ENCODE measurements at places on chromosomes 2 and 18.

DNA sequence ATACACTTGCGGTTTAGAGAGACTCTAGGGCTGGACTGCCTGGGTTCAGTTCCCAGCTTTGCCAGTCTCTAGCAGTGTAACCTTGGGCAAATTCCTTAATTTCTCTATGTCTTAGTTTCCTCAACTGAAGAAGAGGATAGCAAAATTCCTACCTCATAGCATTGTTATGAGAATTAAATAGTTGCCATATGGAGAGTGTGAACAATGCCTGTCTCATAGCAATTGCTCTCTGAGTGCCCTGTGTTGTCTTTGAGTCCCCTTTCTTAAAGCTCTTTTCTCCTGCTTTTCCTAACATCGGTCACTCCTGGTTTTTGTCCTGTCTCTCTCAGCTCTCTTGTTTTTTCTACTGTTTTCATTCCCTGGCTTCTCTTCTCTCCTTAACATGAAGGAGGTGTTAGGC is 116.8 kb upstream of the ALPP start:
- DNase-seq = no peak
- no peak overlapping the region for H3K27ac ChIP-seq
- no peaks in the 10 kb centered on the region for H3K27me3 ChIP-seq
- no peaks in the 10 kb centered on the region for H3K4me1 ChIP-seq
- H3K4me3 ChIP-seq = no peak overlapping the region

DNA sequence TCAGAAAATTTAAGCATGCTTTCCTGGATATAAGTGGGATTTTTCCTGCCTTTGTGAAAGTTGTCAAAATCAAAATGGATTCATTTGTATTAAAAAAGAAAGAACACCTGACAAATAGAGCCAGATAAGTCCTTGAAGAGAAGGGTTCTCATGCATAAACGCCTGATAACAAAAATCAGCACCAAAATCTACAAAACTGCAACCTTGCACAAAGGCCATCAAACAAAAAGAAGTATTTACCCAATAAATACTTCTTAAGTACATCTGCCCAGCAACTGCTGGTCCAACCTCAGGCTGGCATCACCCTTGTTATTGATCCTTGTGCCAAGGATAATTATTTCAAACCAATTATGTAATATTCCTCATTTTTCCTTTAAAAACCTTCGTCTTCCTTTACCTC is 315.9 kb downstream of the GPD2 start:
- DNase-seq = no peak
- no peak overlapping the region for H3K4me3 ChIP-seq
- no peak overlapping the region for H3K27ac ChIP-seq
- no peaks in the 10 kb centered on the region for H3K4me1 ChIP-seq

GRCh38 chr2:55038428-55038827 is 11.8 kb downstream of the RTN4 start:
- H3K36me3 ChIP-seq = peaks cover 44% of the 10 kb centered on the region
- no peaks in the 10 kb centered on the region for H3K27me3 ChIP-seq
- no peak overlapping the region for H3K4me3 ChIP-seq

- no peaks in the 10 kb centered on the region for H3K4me1 ChIP-seq
- H3K27ac ChIP-seq = no peak overlapping the region
- H3K36me3 ChIP-seq = no peaks in the 10 kb centered on the region
- H3K27me3 ChIP-seq = peaks cover 2% of the 10 kb centered on the region
- no peak overlapping the region for H3K4me3 ChIP-seq
- DNase-seq = no peak
These were observed 218.2 kb downstream of the RBM43 start for GRCh38 chr2:151043484-151043883.

GRCh38 chr2:169260246-169260645 is 102.1 kb downstream of the LRP2 start:
- no peak for DNase-seq
- H3K27ac ChIP-seq = no peak overlapping the region
- no peaks in the 10 kb centered on the region for H3K36me3 ChIP-seq
- no peak overlapping the region for H3K4me3 ChIP-seq

GRCh38 chr2:179440642-179441251 is 176.1 kb upstream of the SESTD1 start:
- H3K36me3 ChIP-seq = no peaks in the 10 kb centered on the region
- DNase-seq = no peak
- no peak overlapping the region for H3K27ac ChIP-seq
- H3K27me3 ChIP-seq = peaks cover 9% of the 10 kb centered on the region
- H3K4me3 ChIP-seq = no peak overlapping the region
- no peaks in the 10 kb centered on the region for H3K4me1 ChIP-seq

DNA sequence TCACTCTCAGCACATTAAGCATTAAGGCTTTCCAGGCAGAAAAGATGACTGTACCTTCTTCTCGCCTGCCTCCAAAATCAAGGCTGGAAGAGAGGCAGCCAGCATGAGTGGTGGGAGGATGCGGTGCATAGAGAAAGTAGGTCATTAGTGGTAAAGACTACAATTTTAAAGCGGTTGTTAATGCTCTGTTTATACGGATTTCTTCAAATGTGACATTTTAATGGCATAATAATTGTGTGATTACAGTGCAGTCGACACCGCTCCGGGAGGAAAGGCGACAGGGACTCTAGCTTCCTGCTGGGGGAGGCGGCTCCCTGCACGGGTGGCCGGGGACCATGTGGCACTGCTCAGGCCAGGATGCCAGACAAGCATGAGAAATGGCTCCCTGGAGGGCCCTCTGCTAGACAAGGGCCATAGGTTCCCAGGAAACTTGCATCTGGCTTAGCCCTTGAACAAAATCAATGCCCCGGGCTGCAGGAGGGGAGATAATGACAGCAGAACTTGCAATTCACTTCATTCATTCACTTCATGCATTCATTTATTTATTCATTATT is 129.6 kb downstream of the GALNT14 start:
- H3K4me3 ChIP-seq = no peak overlapping the region
- H3K36me3 ChIP-seq = no peaks in the 10 kb centered on the region
- H3K4me1 ChIP-seq = no peaks in the 10 kb centered on the region
- DNase-seq = no peak

DNA sequence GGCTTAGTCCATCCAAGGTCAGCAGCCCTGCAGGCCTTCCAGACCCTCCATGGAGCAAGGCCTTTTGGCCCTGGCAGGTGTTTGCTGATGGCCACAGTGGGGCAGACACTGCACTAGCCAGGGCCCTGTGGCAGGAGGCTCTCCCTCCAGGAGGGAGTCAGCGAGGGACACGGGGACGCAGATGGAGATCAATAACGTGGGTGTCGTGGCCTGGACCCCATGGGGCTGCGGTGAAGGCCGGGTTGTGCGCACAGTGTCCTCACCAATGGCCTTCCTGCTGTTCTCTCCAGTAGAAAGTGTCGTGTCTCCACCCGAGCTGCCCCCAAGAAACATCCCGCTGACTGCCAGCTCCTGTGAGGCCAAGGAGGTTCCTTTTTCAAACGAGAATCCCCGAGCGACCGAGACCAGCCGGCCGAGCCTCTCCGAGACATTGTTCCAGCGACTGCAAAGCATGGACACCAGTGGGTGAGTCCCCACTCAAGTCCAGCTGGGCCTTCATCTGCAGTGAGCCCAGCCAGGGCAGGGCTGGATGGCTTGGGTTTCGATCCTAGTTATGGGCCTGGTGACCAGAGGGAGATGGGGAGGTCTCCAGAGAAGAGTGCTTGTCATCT is 65.4 kb downstream of the INPP5D start:
- H3K4me1 ChIP-seq = peaks cover 13% of the 10 kb centered on the region
- H3K4me3 ChIP-seq = no peak overlapping the region
- H3K36me3 ChIP-seq = peaks cover 48% of the 10 kb centered on the region
- no peak overlapping the region for H3K27ac ChIP-seq
- H3K27me3 ChIP-seq = no peaks in the 10 kb centered on the region

DNA sequence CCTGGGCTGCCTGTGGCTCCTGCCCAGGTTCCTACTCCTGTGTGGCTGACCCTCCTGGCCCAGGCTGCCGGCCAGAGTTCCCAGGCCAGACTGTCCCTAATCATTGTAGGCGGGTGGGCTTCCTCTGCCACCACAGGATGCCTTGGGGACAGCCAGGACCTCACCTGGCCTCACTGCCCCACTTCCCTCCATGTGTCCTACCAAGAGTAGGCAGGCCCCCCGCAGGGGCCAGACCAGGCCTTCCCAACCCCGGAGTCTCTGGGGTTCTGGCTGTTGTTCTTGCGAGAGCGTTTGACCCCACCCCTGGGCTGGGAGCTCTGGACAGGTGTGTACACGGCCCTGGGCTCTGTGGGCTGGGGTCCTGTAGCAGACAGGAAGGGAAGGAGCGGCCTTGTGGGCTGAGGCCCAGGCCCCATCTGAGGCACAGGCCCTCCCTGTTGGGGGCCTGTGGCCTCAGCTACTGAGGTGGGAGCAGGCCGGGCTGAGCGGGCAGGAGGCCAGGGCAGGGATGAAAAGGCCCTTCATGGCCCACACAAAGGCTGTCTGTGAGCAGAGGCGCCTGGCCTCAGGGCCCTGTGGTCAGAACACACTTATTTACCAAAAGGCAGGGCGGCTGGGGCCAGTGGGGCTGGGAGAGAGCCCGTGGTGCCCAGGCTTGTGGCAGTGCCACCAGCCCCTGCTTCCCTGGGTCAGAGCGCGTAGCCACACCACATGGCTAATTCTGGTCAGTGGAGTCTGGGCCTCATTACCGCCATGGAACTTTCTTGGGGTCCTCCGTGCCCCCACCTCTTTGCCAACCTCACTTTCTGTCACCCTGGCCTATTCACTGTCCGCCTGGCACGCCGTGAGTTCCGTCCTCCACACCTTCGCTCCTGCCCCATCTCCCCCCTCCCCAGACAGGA is 2.0 kb downstream of the SNORC start:
- peaks cover 5% of the 10 kb centered on the region for H3K4me1 ChIP-seq
- H3K4me3 ChIP-seq = no peak overlapping the region
- peaks cover 8% of the 10 kb centered on the region for H3K27me3 ChIP-seq
- H3K27ac ChIP-seq = no peak overlapping the region

DNA sequence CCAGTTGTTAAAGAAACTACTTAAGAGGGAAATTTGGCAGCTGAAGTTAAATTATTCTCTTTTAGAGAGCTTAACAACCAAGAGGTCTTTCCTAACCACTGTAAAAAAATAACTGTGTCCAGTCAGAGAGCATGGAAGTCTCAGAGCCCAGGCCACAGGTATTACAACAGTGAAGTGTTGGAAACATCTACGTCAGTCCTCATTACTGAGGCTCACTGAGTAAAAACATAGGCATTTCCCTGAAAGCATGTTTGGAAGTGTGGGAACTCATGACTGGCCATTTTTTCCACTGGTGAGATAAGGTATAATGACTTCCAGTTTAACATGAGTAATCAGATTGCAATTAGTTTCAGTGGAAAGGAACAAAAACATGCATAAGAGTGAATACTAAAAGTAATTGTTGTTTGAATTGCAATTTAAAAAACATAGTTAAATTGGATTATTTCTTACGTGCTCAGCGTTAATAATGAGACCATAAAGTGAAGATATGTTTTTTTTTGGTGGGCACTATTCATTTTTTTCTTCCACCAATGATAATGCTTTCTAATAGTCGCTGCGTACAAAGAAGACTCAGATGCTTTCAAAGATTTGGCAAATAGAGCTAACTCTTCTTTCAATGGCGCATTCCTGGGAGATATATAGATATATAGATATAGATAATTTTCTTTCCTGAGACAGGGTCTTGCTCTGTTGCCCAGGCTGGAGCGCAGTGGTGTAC is 60.8 kb downstream of the EFEMP1 start:
- H3K36me3 ChIP-seq = no peaks in the 10 kb centered on the region
- H3K27ac ChIP-seq = no peak overlapping the region
- no peaks in the 10 kb centered on the region for H3K27me3 ChIP-seq
- H3K4me1 ChIP-seq = no peaks in the 10 kb centered on the region
- no peak for DNase-seq
- H3K4me3 ChIP-seq = no peak overlapping the region

DNA sequence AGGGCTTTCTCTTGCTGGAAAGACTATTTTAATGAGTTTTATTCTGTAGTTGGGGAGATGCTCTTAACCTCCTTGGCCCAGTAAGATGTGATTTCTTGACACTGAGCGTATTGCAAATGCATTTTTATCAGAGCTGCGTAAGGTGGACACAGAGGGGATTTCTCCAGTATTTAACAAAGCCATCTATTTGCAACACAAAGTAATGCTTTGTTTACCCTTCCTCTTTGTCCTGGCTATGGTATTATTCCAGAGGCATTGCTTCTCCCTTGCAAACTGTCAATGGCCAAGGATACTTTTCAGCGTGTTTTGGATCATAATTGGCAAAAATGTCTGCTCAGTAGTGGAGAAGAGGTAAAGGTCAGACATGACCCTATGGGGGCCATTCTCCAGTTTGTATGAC is 90.8 kb upstream of the PIK3C3 start:
- peaks cover 6% of the 10 kb centered on the region for H3K27me3 ChIP-seq
- H3K4me1 ChIP-seq = no peaks in the 10 kb centered on the region
- no peak overlapping the region for H3K4me3 ChIP-seq
- DNase-seq = no peak
- no peaks in the 10 kb centered on the region for H3K36me3 ChIP-seq

DNA sequence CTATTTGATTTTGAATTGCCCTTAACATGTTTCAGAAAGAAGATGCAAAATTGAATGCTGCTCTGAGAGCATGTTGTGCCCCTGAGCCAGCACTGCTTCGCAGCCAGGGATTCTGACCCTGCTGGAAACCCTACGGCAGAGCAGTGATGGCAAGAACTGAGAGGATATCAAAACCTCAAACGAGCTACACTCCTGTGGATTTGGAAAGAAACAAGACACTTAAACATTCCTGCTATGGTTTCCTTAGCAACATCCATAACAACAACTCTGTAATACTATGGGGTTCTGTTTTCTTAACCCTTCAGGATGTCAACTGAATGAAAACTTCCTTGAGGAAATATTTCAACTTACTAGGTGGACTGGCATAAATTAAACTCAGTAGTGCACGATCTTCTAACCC is 649.1 kb downstream of the NYAP2 start:
- H3K4me3 ChIP-seq = no peak overlapping the region
- no peak overlapping the region for H3K27ac ChIP-seq
- no peaks in the 10 kb centered on the region for H3K27me3 ChIP-seq
- no peaks in the 10 kb centered on the region for H3K4me1 ChIP-seq

DNA sequence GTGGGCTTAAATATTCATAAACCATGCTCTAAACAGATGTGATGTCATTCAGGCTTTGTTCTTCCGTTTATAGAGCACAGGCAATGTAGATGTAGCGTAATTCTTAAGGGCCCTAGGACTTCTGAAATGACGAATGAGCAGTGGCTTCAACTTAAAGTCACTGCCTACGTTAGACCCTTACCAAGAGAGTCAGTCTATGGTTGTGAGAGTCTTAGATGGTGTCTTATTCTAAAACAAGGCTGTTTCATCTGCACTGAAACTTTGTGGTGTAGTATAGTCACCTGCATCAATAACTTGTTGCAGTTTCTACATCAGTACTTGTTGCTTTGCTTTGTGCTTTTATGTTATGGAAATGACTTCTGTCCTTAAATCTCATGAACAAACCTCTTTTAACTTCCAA is 56.0 kb downstream of the PIK3C3 start:
- H3K4me1 ChIP-seq = no peaks in the 10 kb centered on the region
- H3K27me3 ChIP-seq = no peaks in the 10 kb centered on the region
- peaks cover 35% of the 10 kb centered on the region for H3K36me3 ChIP-seq
- no peak overlapping the region for H3K4me3 ChIP-seq

Data from activated naive CD8-positive, alpha-beta T cell treated with anti-CD3 and anti-CD28 coated beads, Interleukin-2, amount 10 ng/mL, durations not matched to agents 7 days and 5 days (primary cell).